ENCODE measurements at places on chromosomes 3 and 15. TPM values are rescaled to one million over a fixed set of nuclear protein-coding genes. Genes with fewer than 3 reads are reported as not detected.

SERPINI2 gene
- total RNA-seq = not detected

C3orf33 gene
- 1.4 TPM for total RNA-seq

FEZF2 gene
- not detected for total RNA-seq

WNT7A gene
- total RNA-seq = not detected

IL17RC gene
- total RNA-seq = 28.4 TPM

C3orf85 gene
- total RNA-seq = not detected

CRYBG3 gene
- total RNA-seq = 28.1 TPM

GOLGA6D gene
- total RNA-seq = not detected

GPR149 gene
- total RNA-seq = not detected

NT5DC2 gene
- 112 TPM for total RNA-seq

POLQ gene
- 2.3 TPM for total RNA-seq

TASOR gene
- total RNA-seq = 56.6 TPM

TMEM207 gene
- not detected for total RNA-seq

PLA2G4B gene
- 28.1 TPM for total RNA-seq

SLC38A3 gene
- total RNA-seq = not detected
